ENCODE measurements at places on chromosomes 2 and 18. TPM values are rescaled to one million over a fixed set of nuclear protein-coding genes. Genes with fewer than 3 reads are reported as not detected.

GRCh38 chr2:7022492-7023385 is 105.5 kb downstream of the RNF144A start:
- peak; percentile 75 for DNase-seq

DNA sequence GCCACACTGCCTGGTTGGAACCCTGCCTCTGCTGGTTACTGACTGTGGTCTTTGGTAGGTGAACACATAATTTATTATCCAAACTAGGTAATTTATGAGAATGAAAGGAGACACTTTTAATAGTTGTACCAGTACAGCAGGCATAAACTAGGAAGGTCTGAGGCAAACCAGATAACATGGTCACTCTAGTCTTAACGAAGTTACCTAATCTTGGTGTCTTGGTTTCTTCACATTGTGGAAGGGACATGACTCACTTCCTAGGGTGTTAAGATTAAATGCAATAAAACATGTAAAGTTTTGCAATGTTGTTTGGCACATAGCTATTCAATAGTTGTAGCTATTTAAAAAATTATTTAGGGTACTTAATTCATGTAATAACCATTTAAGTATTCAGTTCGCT is 23.3 kb downstream of the SPTBN1 start:
- DNase-seq = peak; percentile 38

GRCh38 chr2:30221531-30221930 is 9.8 kb upstream of the LBH start:
- DNase-seq = no peak

GRCh38 chr2:129233166-129233565 is 746.3 kb upstream of the RAB6C start:
- DNase-seq = no peak

DNA sequence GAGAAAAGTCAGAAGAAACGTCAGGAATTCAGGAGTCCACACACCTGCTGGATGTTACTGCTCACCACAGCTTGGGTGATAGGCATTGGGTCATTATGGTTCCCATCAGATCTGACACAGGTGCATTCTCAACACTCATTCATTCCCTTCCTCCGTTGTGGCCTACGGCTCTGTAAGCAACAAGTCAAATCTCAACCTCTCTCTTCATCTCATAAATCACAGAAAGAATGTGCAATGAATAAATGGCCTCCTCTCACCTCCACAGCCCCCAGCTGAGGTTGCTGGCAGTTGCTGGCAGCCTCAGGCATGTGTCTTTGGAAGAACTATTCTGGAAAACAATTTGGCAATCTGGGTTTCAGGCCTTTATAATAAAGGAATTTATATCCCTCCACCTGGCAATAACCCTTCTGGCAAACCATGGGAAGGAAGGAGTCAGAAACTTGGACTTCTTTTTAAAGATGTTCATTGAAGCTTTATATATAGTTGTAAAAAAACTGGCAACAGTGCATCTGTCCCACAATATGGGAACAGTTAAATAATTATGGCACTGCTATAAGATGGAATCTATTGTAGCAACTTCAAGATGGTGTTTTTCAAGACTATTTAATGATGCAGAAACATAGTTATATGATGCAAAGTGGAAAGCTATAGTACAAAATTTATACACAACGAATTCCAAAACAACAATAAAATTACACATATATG is 175.4 kb downstream of the ANAPC1 start:
- DNase-seq = no peak

DNA sequence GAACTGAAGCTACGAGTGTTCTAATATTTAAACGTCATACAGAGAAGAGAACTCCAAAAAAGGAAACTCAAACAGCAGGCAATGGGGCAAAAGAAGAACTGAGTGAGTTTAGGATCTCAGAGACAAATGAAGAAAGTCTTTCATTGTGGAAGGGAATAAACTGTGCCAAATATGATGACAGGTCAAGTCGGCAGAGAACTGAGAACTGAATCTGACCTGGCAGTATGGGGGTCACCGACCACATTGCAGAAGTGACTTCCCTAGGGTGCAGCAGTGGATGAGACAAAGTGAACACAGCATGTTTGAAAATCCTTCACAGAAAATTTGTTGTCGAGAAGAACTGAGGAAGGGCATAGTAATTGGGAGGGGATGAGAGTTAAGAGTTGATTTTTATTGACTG is 55.9 kb downstream of the TTC21B start:
- DNase-seq = no peak

DNA sequence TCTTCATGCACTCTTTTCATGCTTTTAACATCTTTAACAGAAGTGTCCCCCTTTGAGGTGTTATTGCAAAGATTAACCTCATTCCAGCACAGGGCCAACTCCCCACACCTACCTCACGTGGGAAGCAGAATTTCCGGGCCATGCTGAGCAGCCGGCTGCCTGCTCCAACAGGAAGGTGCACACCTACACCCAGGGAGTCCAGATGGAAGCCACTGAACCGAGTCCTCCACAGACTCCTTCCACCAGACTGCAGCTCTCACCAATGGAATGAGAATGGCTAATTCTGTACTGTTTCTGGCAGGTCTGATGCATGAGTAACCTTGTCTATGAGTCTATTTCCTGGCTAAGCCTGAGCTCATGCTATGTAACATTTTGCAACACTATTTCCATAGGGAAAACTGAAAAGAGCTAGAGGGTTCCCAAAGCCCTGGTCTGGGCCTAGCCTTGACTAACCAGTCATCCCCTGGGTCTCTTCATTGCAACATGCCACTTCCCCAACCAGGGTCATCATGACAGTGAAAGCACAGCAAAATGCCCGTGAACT is 11.0 kb downstream of the ERFE start:
- peak; percentile 97 for DNase-seq

GRCh38 chr18:57447154-57447621 is 12.0 kb downstream of the ONECUT2 start:
- DNase-seq = peak; percentile 21

GRCh38 chr2:132651115-132652045 is 18.6 kb downstream of the LYPD1 start:
- peak; percentile 46 for DNase-seq

- no peak for DNase-seq
Observed at GRCh38 chr2:1881502-1881901, 137.2 kb upstream of the PXDN start.

- peak; percentile 95 for DNase-seq
Observed at GRCh38 chr2:61854564-61855317, 881 bp upstream of the FAM161A start.

- DNase-seq = peak; percentile 80
Observed at GRCh38 chr2:55109219-55109891, 59.1 kb upstream of the RTN4 start.

GRCh38 chr2:118699447-118700175 is 147.8 kb downstream of the EN1 start:
- DNase-seq = no peak

CNTNAP5 gene
- total RNA-seq = 0.11 TPM

STPG4 gene
- 0.70 TPM for total RNA-seq

HOXD12 gene
- total RNA-seq = 0.10 TPM

EFHD1 gene
- total RNA-seq = not detected

EFEMP1 gene
- 336 TPM for total RNA-seq

C2orf74 gene
- total RNA-seq = 30.5 TPM

CTNNA2 gene
- total RNA-seq = not detected

ANXA4 gene
- total RNA-seq = 24.6 TPM
